NCI-H1694 treated with DMSO at 0.1 percent for 48 hours (cell line): ENCODE measurements at places on chromosomes 12 and 14.

DNA sequence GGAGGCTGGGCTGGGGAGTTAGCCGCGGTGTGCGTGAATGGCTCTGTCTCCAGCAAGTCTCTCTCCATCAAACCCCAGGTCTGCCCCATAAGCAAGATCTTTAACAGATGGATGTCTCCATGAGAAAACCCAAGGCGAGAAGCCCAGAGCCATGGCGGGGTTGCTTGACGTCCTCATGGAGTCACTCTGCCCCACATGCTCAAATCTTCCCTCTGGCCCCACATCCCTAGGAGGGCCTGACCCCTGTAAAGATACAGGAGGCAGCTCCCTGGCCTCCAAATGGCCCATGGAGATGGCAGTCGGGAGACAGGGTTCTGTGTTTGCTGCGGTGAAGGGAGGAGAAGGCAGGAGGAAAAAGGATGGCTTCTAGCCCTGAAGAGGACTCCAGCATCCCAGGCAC lies 49.3 kb downstream of the C14orf132 start:
- no peak for DNase-seq

- DNase-seq = peak; percentile 89
Observed at GRCh38 chr14:94180655-94181271, 6.6 kb downstream of the PPP4R4 start.

DNA sequence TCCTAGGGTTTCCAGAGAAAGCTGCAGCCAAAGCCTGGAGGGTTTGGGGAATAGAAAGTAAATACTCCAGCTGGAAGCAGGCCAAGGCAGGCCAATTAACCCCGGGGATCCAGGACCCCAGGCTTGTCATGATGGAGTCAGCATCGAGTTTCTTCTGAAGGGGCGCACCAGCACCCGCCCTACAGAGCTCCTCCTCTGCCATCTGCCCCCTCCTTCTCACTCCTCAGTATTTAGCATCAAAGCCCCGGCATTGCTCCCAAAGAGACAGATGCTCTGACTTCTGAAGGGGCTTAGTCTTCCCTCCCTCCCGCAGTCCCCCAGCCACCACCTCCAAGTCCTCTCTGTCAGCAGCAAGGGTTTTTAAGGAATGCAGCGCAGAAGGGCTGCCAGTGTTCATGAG lies 285.1 kb upstream of the NOS1 start:
- peak; percentile 52 for DNase-seq

DNA sequence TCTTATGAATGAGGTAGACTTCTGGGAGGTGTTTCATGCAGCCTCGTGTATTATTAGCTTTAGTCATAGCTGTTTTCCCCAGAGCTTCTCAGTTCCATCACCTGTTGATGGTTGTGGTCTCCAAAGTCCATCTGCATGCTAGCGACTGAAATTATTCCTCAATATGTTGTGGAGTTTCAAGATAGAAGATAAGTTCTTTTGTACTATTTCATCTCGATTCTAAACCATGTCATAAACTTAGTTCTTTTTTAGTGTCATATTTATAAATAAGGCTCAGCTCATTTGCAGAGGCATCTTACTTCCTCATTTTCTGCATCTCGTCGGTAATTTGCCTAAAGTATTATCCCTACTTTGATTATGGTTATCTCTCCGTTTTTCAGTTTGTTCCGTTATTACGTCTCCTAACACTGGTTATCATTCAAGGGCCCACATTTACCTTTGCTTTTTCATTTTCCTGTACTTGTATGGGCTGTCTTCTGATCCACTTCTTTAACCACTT lies 119.1 kb downstream of the ITPR2 start:
- no peak for DNase-seq

DNA sequence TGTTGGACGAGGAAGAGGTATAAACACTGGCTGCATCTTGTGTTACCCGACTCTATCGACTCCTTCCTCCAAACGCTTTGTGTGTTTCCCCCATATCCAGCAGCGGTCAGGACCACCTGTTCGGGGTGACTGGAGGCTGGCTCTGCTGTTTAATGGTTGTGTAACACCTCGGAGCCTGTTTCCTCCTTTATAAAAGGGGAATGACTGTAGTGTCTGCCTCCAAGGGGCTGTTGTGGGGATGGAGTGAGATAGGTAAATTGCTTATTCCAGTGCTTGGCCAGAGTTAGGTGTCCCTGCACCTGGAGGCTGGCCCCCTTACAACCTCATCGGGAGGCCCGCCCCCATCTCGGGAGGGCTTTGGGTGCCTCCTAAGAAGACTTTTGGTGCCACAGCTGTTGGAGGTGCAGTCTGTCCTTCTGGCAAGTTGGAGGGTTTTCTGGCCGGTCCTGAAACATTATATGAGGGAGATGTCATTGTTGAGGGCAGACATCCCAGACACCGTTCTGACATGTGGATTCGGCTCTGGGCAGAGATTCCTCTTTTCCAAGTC lies 1.1 kb downstream of the MLXIP start:
- DNase-seq = no peak

DNA sequence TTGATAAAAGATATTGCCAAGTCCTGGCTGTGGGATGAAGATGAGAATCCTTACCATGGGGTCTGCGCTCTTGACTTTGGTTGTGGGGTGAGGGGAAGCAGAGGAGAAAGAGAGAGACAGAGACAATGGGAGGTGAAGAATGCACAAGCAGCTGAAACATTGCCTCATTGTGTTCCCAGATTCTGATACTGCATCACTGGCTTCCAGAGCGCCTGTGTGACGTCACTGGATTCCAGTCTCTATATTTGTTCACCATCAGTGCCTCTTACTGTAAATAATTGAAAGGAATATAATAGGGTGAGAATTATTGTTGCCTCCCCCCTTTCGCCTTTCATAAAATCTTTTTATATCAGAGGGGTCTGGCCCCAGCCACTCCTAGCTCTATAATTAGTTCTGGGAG lies 188.9 kb upstream of the NTF3 start:
- DNase-seq = no peak

GRCh38 chr12:102696045-102696444 lies 215.7 kb upstream of the IGF1 start:
- no peak for DNase-seq

- no peak for DNase-seq
Observed at GRCh38 chr12:106058256-106059182, 80.2 kb downstream of the NUAK1 start.

- no peak for DNase-seq
Observed at GRCh38 chr14:22282417-22282816, 306.6 kb downstream of the DAD1 start.

DNA sequence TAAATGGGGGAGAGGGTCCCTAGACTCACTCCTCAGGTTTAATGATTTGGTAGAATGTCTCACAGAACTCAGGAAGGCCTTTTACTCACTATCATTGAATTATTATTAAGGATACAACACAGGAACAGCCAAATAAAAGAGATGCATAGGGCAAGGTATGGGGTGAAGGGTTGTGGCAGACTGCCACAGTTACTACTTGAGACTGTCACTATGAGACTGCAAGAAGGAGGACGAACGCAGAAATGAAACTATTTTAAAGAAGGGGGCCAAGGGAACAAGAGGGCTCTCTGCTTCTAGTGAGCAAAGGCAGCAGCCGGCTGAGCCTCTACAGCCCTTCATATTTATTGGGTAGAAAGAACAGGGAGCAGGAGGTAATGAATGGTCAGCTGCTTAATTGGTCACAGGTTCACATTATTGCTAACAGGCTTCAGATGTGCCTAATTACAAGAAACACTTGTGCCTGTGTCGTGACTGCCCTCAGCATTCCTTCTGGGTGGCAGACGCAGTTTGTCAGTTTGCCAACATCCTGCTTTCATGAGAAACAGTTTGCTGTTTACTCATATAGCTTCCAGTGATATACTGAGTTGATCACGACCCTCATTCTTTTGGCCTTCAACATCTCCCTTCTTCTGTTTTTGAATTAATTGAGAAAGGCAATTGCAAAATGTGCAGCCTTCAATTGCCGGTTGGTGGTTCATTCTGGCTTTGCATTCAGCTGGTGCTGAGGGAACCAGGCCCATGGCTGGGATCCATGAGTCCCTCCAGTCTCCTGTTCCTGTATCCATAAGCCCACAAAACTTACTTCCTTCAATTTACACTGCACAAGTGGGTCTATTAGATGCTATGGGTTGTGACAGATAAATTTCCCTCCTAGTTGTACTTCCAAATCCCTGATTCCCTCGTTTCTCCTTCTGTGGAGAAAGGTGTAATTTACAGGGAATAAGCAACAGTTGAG lies 82.8 kb upstream of the PLEKHG7 start:
- no peak for DNase-seq

- DNase-seq = peak; percentile 91
Observed at GRCh38 chr12:6613776-6614512, 6.8 kb upstream of the CHD4 start.

DNA sequence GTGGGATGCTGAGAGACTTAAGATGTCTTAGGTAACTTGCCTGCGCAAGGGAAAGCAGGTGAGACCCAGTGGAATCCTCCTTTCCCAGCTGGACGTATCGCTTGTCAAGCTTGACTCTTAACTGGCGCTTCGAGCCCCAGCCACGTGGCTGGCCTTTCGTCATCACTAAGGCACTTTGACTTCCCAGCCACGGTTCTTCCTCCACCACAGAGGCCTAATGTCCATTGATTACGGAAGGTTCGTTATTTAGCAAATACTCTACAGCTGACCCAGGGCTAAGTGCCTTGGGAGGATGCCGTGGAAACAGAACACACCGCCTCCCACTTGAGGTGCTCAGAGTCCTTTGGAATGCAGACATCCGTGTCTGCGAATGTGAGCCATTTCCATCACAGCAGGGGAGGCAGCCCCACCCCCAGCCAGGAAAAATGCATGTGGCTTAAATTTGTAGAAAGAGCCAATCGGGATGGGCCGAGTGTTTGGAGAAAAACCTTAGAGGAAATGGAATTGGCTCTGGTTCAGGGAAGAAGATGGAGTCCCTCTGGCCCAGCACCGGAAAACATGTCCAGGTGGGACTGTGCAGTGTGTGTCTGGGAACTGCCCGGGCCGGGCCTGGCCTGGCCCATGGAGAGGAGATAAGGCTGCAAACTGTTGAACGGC lies 115.7 kb downstream of the PLXNC1 start:
- DNase-seq = no peak

- DNase-seq = peak; percentile 61
Observed at GRCh38 chr12:59113831-59114615, 193.7 kb upstream of the LRIG3 start.

GRCh38 chr12:44224399-44225148 lies 388.7 kb downstream of the TMEM117 start:
- no peak for DNase-seq

GRCh38 chr12:24280056-24280842 lies 330.8 kb upstream of the SOX5 start:
- DNase-seq = no peak

DNA sequence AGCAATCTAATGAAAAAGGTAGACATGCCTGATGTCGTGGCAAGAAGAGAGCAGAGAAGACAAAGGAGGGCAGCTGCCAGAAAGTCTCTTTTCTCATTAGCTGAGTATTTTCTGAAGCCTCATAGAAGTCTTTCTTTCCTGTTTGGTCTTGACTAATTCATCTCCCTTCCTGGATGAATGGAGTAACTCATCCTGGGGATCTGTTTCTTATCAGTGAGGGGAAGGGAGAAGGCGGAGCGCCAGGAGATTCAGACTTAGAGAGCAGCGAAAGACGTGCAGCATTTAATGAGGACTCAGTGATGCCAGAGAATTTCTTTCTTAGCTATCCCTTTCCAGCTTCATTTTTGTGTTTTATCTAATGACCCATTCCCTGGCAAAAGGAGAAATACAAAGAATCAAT lies 89.4 kb downstream of the SLC15A4 start:
- no peak for DNase-seq

GRCh38 chr12:69508621-69509020 lies 38.4 kb downstream of the FRS2 start:
- DNase-seq = no peak

DNA sequence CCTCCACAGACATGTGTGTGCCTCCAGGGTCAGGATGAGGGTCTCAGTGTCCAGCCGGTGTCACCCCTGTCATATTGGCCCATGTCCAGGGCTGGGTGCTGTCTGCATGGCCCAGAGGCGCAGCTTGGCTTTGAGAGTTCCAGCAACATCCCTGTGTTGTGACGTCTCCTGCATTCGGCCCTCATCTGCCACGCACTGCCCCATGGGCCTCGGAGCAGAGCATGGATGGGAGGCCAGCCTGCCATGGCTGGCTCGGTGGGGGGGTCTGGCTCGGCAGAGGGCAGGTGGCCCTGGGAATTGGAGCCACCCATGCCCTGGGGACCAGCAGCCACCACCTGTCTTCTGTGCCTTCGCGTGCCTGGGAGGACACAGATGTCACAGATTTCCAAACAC lies 10.8 kb upstream of the TEX22 start:
- DNase-seq = no peak

- peak; percentile 2 for DNase-seq
Observed at GRCh38 chr12:92927055-92927435, 2.0 kb downstream of the EEA1 start.

GRCh38 chr12:124824195-124824594 lies 39.5 kb downstream of the SCARB1 start:
- DNase-seq = no peak

GRCh38 chr14:100332797-100333196 lies 9.7 kb downstream of the SLC25A47 start:
- DNase-seq = no peak

- no peak for DNase-seq
Observed at GRCh38 chr12:79397609-79398008, 293.2 kb downstream of the PAWR start.

- no peak for DNase-seq
Observed at GRCh38 chr12:48788854-48789775, at the start of gene ADCY6. Gene ADCY6, minus strand, starts transcription at chr12:48789089. Its CDS starts 5,655 bp downstream, at chr12:48783434.

DNA sequence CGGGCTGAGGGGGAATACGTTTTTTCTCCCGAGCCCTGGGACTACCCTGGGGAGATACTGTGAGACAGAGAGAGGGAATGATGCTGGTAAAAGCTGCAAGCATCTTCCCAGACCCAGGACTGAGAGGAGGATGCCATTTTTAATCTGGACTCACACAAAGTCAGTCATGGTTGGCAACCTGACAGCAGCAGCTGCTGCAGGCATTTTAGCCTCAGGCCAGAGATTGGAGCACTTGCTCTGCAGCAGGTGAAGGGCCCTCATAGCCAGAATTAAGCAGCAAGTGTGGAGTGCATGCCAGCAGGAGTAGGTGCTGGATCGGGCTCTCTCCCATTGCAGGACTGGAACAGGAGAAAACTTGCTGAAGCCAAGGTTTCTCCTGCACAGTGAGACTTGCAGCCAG lies 361.1 kb upstream of the CLEC14A start:
- no peak for DNase-seq

GRCh38 chr12:10562306-10562933 lies 51.0 kb downstream of the MAGOHB start:
- peak; percentile 10 for DNase-seq

- no peak for DNase-seq
Observed at GRCh38 chr14:34043627-34044372, 92.9 kb upstream of the EGLN3 start.

DNA sequence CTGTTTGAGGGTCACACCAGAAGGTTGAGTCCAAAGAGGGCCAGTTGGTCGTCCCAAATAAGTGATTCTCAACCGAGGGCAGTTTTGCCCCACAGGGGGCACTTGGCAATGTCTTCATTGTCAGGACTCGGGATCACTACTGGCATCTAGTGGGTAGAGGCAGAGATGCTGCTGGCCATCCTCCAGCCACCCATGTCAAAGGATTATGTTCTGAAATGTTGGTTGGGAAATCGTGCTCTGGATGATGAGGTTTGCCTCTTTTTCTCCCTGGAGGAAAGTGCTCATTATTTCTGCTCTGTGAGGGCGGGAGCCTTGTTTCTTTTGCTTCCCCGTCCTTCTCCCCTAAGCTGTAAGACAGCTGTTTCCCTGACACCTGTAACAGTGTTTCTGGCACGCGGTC lies 3.6 kb downstream of the ZNF839 start:
- peak; percentile 56 for DNase-seq

- DNase-seq = no peak
Observed at GRCh38 chr14:22627506-22628263, 16.5 kb downstream of the OR6J1 start.
